ENCODE measurements at places on chromosomes 11 and 22.

GRCh38 chr11:75786101-75786736 lies 17.6 kb downstream of the DGAT2 start:
- no peak for DNase-seq

DNA sequence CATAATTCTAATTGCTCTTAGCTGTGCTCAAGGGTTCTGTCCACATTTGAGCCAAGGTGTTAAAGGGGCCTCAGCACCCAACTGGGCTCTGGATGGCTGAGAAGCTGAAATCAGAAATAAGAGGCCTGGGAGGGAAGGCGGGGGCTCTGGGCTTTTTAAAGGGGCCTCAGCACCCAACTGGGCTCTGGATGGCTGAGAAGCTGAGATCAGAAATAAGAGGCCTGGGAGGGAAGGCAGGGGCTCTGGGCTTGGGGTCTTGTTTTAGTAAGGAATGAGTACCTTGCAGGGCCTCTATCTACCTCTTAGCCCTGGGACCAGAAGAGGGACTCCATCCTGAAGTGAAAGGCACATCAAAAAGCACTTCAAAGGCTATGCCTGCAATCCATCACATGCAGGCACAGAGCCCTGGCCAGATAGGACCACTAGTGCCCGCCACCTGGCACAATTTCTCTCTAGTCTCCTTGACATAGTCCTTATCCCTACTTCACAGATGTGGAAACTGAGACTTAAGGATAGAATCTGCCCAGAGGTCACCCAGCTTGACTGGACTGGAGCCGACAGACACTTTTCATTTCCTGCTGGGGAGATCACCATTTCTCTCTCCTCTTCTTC lies 35.6 kb downstream of the DKK3 start:
- no peak for DNase-seq

GRCh38 chr11:75728992-75729391 lies 11.4 kb downstream of the MOGAT2 start:
- no peak for DNase-seq

GRCh38 chr11:88909500-88909899 lies 156.3 kb downstream of the GRM5 start:
- DNase-seq, result no peak

Data from AG04449 (cell line).